ENCODE measurements at places on chromosomes 12 and 14. TPM values are rescaled to one million over a fixed set of nuclear protein-coding genes. Genes with fewer than 3 reads are reported as not detected.

- DNase-seq: no peak
Observed at GRCh38 chr12:105864901-105865300, 273.9 kb downstream of the NUAK1 start.

DNA sequence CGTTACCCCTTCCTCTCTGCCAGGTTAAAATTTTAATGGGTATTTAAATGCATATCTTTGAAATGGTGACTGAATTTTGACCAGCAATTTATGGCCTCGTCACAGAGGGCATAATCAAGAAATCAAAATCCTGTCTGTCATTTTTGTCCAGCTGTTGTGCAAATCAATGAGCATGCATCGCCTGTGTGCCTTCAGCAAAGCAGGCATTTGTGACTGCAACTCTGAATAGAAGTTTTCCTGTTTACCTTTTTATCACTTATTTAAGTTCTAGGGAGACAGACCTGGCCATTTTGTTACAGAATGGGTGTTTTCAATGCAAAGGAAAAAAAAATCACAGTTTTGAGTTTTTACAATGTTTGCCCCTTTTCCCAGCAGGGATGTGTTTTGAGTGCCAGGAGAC, 107.4 kb downstream of the PPM1A start:
- DNase-seq: no peak

GRCh38 chr14:43204816-43205215, 1302.3 kb downstream of the FSCB start:
- no peak for DNase-seq

GRCh38 chr14:68894802-68895703, 84.0 kb downstream of the ACTN1 start:
- no peak for DNase-seq

Gene FAM186B
- 0.26 TPM for total RNA-seq

DNA sequence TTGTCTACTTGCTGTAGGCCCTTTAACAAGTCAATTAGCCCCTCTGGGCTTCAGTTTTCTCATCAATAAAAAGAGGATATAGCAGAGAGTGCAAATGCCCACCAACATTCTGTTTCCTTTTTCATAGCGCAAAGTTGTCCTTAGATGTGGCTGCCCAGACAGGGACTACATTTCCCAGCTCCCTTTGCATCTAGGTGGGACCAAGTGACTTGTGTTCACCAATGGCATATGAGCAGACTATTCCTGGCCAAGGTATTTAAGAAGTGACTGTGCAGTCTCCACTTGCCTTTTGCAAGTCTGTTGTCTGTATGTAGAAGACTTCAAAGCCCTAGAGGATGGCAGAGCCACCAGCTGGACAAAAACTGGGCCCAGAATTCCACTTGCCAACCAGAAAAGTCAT, 59.7 kb downstream of the DAO start:
- peak; percentile 75 for DNase-seq

Gene SIX6
- total RNA-seq: not detected

Gene NEUROD4
- not detected for total RNA-seq

Gene HOXC12
- not detected for total RNA-seq

DNA sequence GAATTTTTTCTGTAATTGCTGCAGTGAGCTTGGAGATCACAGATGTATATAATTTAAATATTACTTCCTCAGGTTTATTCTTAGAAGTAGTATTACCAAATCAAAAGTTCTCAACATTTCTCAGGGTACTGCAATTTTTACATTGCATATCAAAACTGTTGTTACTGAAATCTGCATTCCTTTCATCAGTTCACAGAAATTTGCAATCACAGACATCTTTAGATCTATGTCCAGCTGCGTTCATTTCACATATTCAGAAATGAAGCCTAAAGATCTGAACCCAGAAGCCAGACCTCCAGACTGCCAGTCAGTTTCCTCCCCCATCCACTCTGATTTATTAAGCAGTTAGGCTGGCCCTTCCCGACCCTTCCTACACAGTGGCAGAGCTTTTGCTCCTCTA, 18.2 kb upstream of the IFT81 start:
- no peak for DNase-seq

GRCh38 chr14:103408491-103409155, 23.4 kb downstream of the MARK3 start:
- peak; percentile 72 for DNase-seq

- DNase-seq: peak; percentile 31
Observed at GRCh38 chr12:12035229-12035628, 35.5 kb upstream of the BCL2L14 start.

Gene MYF6
- total RNA-seq: not detected

Gene CNTN1
- total RNA-seq: 8.4 TPM

Gene KMT2D
- 118 TPM for total RNA-seq

GRCh38 chr14:57287745-57288144, 19.0 kb downstream of the AP5M1 start:
- no peak for DNase-seq

- DNase-seq: no peak
Observed at GRCh38 chr12:58575256-58575655, 345.0 kb downstream of the LRIG3 start.

Gene CLEC9A
- not detected for total RNA-seq

Gene CCND2
- 362 TPM for total RNA-seq

Gene OR11H12
- not detected for total RNA-seq

Gene SYNDIG1L
- 2.7 TPM for total RNA-seq

Gene CD69
- not detected for total RNA-seq

GRCh38 chr14:69152902-69153151, at the start of gene DCAF5:
Gene DCAF5 (minus strand): TSS chr14:69153119. CDS start chr14:69152978, 141 bp downstream.
- peak; percentile 96 for DNase-seq

Gene SLC7A8
- 47.6 TPM for total RNA-seq

Gene GPR162
- 14.7 TPM for total RNA-seq

Gene LTBP2
- total RNA-seq: 2.9 TPM

GRCh38 chr12:130765186-130765659, 49.1 kb upstream of the RIMBP2 start:
- DNase-seq: no peak

Gene SOX5
- 20.9 TPM for total RNA-seq

DNA sequence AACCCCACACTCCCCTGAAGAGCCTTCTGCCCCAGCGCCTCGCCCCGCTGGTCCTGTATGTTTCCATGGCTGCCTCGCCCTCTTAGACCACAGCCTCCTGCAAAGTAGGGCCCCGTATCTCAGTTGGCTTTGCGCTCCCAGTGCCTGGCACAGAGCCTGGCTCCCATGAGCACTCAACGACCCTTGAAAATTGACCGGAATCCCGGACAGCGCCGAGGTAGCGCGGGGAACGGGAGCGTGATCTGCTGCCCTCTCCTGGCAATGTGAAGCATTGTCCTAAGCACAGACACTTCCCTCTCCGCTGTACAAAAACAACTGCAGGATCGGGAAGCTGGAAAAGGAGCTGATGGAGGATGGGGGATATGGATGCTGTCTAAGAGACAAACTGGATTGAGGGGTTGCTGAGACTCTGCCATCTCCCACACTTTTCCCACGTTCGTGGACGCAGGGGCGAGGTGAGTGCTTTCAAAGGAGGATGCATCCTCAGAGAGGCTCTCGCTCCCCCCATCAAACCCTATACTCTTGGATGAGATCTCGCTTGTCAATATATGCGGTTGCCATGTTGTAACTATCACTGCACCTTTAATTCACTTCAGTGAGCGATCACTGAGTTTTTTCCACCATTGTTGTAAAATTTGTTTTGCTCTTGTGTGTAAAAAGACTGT, 10.7 kb upstream of the FKBP4 start:
- peak; percentile 93 for DNase-seq

- no peak for DNase-seq
Observed at GRCh38 chr12:21918456-21918855, 22.8 kb downstream of the ABCC9 start.

Gene NUP107
- 116 TPM for total RNA-seq
